ENCODE measurements at places on chromosomes 3 and 15.

GRCh38 chr15:44633603-44634002 is 29.9 kb downstream of the SPG11 start:
- no peak for DNase-seq

DNA sequence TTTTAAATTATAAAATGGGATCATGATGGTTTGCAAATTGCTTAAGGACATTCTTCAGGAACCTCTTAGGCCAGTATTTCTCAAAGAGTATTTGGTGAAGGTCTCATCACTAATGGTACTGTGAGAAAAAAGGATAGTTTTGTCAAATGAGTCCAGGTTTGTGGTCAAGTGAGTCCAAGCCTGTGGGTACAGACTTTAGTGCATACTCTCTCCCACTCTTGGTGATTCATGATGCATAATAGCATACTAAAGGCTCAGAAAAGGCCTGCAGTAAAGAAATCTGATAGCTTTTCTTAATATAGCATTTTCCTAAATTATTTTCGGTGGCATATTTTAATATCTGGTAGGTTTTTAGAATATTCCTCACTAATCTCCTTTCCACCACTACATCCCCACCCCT is 20.0 kb downstream of the BOC start:
- no peak for DNase-seq

- no peak for DNase-seq
Measured at GRCh38 chr3:9158865-9159630, 90.4 kb downstream of the SRGAP3 start.

DNA sequence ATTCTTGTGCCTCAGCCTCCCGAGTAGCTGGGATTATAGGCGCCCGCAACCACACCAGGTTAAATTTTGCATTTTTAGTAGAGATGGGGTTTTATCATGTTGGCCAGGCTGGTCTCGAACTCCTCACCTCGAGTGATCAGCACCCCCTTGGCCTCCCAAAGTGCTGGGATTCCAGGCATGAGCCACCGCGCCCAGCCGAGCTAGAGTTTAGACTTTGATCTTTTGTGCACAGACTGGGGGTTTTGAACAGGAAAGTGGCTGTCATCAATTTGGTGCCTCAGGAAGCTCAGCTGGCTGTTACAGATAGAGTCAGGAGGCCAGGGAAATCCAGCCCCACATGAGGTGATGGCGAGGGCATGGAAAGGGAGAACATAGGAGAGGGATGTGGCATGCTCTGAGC is 19.3 kb upstream of the IREB2 start:
- no peak for DNase-seq

- no peak for DNase-seq
Measured at GRCh38 chr15:49412797-49413196, 10.2 kb upstream of the FGF7 start.
